GM23338 (cell line): ENCODE measurements at places on chromosomes 5 and 9.

GRCh38 chr5:65142511-65143011 is 339.2 kb downstream of the ADAMTS6 start:
- peak; percentile 58 for DNase-seq

GRCh38 chr5:139043157-139043905 is 154.8 kb downstream of the SIL1 start:
- DNase-seq: no peak

GRCh38 chr5:71564895-71565294 is 22.2 kb upstream of the MCCC2 start:
- DNase-seq: no peak

- DNase-seq: no peak
These were observed 233.1 kb downstream of the MAST4 start for GRCh38 chr5:66829358-66829674.

GRCh38 chr9:113999256-114000062 is 78.6 kb downstream of the AMBP start:
- DNase-seq: no peak

GRCh38 chr9:99173570-99174504 is 47.9 kb downstream of the ALG2 start:
- no peak for DNase-seq

DNA sequence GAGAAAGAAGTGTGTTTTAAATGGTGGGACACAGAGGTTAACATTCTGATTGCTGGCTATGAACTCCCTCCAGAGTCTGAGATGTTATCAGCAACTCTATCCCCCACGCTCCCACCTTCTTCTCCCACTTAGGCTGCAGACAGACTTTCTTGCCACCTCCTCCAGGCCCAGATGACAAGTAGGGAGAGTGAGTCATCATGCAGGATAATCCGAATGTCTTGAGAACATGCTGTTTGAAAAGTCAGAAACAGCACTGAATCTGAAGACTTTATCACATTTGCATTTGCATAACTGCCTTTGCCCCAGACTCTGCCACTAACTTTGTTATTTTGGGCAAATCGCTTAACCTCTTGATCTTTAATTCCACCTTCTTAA is 139.8 kb downstream of the ESM1 start:
- no peak for DNase-seq

GRCh38 chr5:111997711-111998110 is 240.7 kb upstream of the NREP start:
- no peak for DNase-seq

DNA sequence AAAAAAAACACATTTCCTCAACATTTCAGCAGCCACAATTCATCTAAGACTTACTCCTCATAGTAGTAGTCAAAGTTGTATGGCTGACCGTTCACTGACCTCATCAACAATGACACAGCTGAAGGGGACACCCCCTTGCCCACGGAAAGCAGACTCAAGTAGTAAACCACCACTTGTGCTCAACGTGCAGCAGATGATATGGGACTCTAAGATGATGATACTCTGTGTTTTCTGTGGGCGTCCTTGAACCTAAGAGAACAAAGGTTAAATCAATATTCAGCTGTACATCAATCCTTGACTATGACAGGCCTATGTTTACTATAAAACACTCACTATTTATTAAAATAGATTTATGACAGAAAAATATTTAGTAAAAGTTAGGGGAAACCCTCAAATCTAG is 71.6 kb downstream of the SETX start:
- no peak for DNase-seq

- DNase-seq: no peak
These were observed 213.5 kb downstream of the GLIS3 start for GRCh38 chr9:4086119-4087090.

GRCh38 chr5:50653946-50654345 is 12.5 kb upstream of the PARP8 start:
- no peak for DNase-seq

DNA sequence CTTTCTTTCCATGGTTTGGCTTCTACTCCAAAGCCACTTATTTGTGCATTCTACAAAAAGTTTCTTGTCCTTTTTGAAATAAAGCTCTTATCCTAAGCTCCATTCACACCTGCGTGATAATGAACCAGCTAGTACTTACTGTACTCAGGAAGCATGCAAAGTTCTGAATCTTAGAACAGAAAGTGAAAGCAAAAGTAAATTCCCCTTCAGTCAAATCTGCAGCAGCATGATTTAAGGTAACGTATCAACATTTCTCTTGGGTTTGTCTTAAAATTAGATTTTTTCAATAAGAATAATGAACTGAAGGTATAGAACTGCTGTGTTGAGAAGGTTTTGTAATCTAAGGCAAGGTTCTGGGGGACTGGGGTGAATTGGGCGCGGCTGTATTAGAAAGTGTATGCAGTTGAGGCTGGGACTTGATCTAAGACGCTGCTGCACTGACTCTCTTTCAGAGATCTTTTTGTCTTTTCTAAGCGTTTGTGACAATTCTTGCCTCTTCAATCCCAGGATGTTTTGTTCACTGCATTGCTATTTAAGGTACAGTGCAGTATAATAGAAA is at the start of gene ERAP2:
Gene ERAP2, plus strand, starts transcription at position 209 of the 559 bp plus-strand sequence. CDS start 3,186 bp downstream, outside the sequence.
- peak; percentile 14 for DNase-seq

DNA sequence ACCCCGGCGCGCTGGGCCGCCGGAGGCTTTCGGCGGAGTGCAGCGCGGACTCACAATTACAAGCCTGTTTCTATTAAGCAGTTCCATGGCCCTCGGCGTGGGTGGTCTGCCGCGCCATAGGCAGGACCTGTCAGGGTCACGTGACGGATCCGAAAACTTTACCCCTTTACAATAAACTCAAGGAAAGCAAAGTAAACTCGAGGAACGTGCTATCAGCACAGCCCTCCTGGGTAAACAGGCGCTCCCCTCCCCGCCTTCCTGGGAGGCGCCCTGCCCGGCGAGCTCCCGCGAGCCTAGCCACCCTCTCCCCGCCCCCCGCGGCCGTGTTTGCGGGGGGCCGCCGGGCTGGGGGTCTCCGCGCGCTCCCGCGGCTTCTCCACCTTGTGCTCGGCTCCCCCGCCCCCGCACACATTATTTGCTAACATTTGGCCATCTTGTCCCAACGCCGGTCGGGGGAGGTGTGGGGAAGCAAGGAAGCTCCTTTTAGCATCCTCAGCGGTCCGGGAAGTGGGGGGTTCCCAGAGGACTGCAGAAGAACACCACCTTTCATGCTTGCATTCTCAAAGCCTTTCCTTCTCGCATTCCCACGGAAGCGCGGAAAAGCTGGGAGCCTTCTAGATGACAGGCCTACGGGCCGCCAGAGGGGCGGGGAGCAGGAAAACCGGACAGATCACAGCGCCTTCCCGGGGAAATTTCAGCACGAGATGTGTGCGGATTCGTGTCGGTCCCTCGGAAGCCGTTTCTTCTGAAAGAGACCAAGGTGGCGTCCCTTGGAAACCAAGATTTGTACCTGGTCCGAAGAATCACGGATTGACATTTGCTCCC is at the start of gene PTCH1:
Gene PTCH1, minus strand, starts transcription at position 238 of the 825 bp plus-strand sequence.
- peak; percentile 87 for DNase-seq

DNA sequence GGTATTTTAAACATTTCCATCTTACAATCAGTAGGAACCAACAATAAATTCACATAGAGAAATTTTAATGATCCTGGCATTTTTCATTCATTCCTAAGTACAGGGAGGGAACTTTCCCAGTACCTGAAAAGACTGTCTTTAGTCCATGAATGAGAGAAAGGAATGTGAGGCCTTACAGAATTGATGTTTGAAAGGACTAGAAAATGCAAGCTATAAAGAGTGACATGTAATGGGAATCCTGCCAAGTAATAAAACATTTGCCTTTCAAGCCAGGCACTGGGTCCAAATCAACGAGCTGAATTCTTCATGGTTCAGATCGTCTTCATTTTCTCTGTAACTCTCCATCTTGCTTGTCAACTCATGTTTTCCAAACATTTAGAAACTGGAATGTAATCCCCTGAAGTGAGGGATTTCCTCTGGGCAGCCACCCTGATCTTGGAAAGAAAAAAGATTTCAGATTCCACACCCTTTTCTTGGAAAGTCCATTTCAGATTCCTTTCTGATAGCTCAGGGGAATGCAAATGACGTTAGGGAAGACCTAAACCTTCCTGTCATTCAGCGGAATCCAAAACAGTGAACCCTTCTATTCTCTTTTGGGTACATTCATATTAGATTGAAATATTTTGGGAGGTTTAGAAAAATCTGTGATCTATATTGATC is 315.8 kb downstream of the SH3GL2 start:
- DNase-seq: no peak

GRCh38 chr5:89844548-89844947 is 565.0 kb downstream of the CETN3 start:
- DNase-seq: peak; percentile 30
